Hematopoietic multipotent progenitor cell treated with erythropoietin and hydrocortisone succinate and interleukin-3 and kit ligand, for 15 days (in vitro differentiated cells): ENCODE measurements at places on chromosomes 13 and 19.

GRCh38 chr13:110689711-110690110 lies 16.2 kb downstream of the CARS2 start:
- no peak for DNase-seq

DNA sequence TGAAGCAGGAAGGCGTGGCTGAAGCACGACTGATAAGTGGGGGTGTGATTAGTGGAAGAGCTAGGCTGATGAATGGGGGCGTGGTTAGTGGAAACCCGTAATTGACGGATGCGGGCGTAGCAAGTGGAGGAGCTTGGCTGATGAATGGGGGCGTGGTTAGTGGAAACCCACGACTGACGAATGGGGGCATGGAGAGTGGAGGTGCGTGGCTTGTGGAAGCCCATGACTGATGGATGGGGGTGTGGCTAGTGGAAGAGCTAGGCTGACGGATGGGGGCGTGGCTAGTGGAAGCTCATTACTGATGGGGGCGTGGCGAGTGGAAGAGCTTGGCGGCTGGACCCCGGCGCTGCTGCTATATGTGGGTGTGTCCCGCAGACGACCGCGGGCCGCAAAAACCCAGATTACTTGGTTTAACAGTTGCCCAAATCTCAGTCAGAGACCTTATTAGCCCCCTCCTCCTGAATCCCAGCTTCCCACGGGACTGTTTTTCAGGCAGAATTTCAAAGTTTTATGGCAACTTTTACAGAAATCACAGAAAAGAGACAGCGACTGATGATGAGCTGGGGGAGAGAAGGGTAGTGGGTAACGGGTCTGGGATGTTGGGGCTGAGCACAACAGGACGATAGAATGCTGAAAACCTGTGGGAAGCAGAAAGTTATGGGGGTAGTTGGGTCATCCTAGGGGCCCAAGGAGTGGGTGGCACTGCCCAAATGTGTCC lies 9.0 kb upstream of the MEIS3 start:
- DNase-seq: peak; percentile 88

GRCh38 chr13:109331898-109332297 lies 454.5 kb downstream of the IRS2 start:
- DNase-seq: no peak

DNA sequence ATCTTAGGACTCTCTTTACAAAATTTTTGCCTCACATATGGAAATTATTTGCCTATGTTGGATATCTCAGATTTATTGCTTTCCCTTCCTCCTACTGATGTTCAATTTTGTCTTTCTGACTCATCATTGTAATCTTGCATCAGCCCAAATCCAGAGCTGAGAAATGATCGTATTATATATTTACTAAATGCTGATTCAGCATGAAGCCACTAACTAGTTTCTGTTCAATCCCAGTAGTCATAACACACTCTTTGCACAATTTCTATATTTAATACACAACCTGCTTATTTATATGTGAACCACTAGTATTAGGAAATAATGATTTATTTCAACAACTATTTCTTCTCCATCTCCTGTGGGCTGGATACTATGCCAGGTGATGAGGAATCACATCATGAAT lies 161.1 kb upstream of the PCDH17 start:
- no peak for DNase-seq

- DNase-seq: no peak
Observed at GRCh38 chr19:13026462-13027370, 31.4 kb downstream of the NFIX start.

DNA sequence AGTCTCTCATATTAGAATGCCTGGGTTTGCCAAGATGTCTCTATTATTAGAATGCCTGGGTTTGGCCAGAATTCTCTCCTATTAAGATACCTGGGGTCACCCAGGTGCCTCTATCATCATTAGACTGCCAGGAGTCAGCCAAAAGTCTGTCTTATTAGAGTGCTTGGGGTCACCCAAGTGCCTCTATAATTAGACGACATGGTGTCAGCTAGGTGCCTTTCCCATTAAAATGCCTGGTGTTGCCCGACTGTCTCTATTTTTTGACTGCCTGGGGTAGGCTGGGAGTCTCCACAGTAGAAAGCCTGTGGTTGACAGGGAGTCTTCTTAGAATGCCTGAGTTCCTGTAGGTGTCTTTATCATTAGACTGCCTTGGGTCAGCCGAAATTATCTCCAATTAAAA lies 1536.6 kb downstream of the UQCRFS1 start:
- no peak for DNase-seq

DNA sequence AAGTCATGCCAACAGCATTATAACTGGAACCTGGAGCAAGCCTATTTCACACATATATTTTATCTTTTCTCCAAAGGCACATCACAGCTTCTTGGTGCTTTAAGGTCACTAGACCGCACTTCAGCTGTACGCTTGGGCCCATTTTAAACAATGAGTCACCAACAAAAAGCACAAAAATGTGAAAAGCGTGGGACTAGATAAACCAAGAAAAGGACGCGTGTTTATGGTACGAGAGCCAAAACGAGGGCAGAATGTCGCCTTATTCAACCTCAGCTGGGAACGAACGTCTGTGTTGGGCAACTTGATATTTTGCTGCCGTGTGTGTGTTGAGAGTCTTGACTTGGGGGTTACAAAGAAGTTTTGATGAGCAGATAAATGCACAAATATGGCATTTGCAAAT lies 9.2 kb upstream of the EHD2 start:
- no peak for DNase-seq

GRCh38 chr13:80055847-80056246 lies 285.1 kb downstream of the SPRY2 start:
- DNase-seq: no peak

DNA sequence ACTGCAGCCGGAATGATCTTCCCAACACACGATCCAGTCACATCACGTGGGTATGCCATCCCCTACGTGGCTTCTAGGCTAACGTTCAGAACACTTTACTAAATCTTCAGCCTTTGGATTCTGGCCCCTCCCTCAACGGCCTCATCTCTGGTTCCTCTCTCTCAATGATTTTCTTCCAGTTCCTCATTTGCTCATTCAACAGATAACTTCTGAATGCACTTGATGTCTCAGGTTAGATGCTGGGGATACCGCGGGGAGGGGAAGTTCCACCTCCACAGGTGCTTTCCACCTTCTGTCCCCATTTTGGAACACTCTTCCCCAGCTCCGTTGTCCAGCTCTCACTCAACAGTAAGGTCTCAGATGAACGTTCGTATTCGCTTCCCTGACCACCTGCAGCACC lies 66.1 kb downstream of the ATP7B start:
- DNase-seq: no peak

GRCh38 chr19:51686171-51686570 lies 7.0 kb upstream of the SPACA6 start:
- no peak for DNase-seq

DNA sequence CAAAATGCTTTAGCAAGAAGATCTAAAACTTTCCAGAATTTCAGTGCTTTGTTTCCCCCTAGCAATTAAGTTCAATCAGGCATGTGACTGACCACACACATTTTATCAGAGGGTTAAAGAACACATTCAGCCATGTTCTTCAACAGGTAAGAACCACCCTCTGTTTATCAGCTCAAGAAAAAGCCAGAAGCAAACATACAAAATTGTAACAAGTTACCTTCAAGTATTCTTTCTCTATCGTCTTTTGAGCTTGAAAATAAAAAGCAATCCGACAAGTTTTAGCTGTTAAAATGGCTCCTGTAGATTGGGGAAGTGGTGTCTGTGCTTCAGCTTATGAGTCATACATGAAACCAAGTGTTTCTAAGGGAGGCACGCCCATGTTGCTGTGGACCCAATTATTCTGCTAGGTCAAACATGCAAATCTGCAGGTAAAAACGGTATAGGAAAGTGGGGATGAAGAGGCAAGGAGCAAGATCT lies at the start of gene ELF1:
ELF1 (minus strand) TSS at position 306 of the 477 bp plus-strand sequence. CDS start 37,262 bp downstream, outside the sequence.
- peak; percentile 83 for DNase-seq

DNA sequence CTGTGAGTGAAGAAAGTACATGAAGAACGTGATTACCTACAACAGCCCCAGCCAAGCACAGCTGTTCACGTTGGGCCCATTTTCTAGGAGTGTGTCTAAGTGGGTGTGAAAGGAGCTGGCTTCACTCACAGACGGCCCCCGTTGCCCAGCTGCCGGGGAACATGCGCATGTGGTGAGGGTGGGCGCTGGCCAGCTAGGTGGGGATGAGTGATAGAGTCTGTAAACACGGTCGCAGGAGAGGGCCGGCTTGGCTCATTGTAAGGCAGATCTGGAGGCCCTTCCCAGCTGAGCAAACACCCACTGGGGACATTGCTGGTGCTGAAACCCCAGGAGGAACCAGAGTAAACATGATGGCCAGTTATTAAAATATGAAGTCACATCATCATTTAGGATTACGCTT lies 160.5 kb downstream of the TEX29 start:
- DNase-seq: no peak

GRCh38 chr19:18322318-18322758 lies 538 bp downstream of the LSM4 start:
- peak; percentile 52 for DNase-seq

- no peak for DNase-seq
Observed at GRCh38 chr19:32258167-32258566, 87.2 kb upstream of the ZNF507 start.

- DNase-seq: no peak
Observed at GRCh38 chr19:10514211-10515145, 2.8 kb downstream of the S1PR5 start.

GRCh38 chr13:113651511-113652403 lies 6.2 kb downstream of the ATP4B start:
- no peak for DNase-seq

- DNase-seq: peak; percentile 37
Observed at GRCh38 chr19:17097593-17098126, 22.1 kb downstream of the MYO9B start.

- DNase-seq: no peak
Observed at GRCh38 chr19:30406220-30407067, 34.3 kb downstream of the ZNF536 start.

DNA sequence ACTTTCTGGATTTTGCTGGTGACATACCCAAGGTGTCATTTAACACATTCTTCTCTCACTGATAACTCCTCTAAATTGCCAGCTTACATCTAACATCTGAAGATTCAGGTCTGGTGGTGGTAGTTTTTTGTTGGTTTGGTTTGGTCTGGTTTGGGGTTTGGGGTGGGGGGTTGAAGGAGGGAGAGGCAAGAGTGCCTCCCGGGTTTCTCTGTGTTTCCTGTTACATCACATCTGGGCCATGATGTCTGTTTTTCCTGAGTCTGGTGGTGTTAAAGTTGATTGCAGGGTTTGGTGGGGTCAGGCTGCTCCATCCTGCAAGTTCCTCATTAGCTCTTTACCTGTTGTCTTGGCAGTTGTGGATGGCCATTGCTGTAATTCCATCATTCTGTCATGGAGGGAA lies 155.8 kb upstream of the UBL3 start:
- DNase-seq: no peak

GRCh38 chr13:92589955-92590354 lies 636.7 kb upstream of the GPC6 start:
- DNase-seq: no peak

DNA sequence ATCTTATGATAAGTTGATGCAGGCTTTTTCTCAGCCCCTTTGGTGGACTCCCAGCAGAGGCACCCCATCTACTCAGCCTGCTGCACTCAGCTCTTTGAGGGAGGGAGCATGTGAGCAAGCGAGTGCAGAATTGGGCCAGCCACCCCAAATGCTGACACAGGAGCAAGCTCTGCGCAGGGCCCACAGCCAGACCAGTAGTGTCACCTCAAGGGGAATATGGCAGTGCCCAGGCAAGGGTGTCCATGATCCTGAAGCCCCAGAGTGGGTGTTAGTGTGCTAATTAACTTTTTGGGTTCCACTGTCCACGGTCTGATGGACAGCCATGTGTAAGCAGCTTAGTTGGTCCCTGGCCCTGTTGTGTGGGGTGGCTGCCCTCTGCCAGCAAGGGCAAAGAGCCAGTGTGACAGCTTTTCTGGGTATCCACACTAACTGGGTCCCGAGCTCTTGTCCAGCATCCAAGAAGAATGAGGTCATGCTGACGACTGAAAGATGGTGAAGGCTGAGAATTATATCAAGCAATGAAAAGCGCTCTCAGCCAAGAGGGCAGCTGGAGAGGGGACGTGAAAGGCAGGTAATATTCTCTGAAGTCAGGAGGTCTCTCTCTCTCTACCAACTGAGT lies 898.3 kb upstream of the PCDH9 start:
- no peak for DNase-seq

DNA sequence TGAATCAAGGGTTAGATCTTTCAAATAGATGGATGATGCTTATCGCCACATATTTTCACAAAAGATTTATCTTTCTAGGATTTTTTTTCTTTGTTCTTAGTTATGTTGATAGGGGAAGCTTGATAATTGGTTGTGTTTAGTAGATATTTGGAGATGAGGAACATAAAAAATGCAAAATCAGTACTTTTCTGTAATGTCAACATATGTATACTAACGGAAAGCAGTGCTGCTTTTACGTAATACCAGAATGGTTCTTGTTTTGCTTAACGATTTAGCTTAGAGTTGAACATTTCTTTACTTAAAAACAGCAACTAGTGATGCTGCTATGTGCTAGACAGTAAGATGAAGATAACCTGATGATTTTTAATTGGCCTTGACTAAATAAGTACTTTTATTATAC lies 3.0 kb downstream of the ZMYM2 start:
- DNase-seq: no peak

GRCh38 chr13:110258876-110259631 lies 47.9 kb downstream of the COL4A1 start:
- no peak for DNase-seq

DNA sequence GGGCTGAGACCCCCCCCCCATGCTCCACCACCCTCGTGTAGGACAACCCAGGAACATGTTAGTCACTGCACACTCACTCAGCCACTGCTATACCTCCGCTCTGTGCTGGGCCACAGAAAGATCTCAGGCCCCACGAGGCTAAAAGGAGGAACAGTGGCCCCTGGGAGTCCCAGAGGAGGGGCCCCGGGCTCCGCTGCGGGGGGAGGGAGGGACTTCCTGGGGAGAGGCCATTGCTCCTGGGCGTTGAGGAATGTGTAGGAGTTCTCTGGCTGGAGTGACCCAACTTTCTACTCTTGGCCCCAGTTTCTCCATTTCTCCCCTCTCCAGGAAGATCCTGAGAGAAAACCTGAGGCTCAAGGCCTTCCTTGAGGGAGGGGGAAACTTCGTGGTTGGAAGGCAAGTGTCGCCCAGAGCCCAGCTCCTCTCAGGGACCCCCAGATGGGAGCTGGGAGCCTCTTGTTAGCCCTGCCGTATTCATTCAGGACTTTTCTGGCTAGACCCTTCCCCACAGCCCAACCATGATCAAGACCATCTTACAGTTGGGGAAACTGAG lies 13.6 kb downstream of the ONECUT3 start:
- no peak for DNase-seq

- DNase-seq: no peak
Observed at GRCh38 chr19:15372891-15373301, 6.7 kb downstream of the AKAP8 start.

- no peak for DNase-seq
Observed at GRCh38 chr13:24983094-24983493, 112.8 kb upstream of the PABPC3 start.

GRCh38 chr13:25807562-25807961 lies 244.3 kb downstream of the SHISA2 start:
- no peak for DNase-seq

- no peak for DNase-seq
Observed at GRCh38 chr19:11164879-11165406, 9.4 kb upstream of the SPC24 start.

DNA sequence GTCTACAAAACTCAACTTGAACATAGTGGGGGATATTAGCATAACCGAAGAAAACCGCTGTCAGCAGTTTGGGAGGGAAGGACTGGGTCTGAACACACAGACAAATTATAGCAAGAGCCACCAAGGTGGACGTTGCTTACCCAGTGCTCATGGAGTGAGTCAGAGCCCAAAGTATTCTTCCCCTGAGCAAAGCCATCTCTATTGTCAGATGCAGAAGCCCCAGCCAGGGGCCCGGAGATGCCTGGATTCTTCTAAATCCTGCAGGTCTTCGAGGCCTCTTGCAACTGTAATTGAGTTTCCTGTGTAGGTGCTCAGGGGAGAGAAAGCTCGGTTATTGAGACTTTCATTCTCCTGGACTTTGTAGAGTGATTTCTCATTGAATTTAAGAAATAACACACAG lies 384.5 kb downstream of the IRS2 start:
- no peak for DNase-seq
